ENCODE measurements at places on chromosomes 11 and 22. TPM values are rescaled to one million over a fixed set of nuclear protein-coding genes. Genes with fewer than 3 reads are reported as not detected.
A peak's percentile ranks its signal among the peaks of the same experiment; 100 is the strongest.

GRCh38 chr11:115499891-115500290, 4.3 kb downstream of the CADM1 start:
- DNase-seq = no peak

DNA sequence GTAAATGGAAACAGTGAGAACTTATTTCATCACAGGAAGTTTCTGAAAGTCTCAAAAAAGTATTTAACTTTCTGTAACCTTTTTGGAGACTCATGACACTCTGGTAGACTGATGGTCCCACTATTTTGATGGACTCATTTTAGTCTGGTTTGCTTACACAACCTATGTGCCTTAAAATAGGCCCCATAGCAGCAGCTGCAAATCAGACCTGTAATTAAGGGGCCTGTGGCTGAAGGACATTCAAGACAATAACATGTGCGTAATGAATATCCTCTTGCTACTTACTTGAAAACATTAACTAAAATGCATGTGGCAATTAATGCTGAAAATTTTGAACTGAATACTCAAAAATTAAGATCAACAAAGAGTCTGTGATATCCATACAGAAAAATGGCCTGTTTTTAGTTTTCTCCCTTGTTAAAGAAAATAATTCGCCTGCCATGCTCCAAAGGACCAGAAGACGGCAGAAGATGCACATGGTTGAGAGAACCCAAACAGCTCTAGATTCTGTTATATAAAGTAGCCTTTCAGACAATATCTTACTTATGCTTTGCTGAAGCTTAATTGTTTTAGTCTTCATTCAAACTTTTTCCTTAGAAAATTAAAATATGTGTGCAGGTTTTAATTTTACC, 568.5 kb downstream of the KCNA4 start:
- DNase-seq = peak; percentile 24

- DNase-seq = peak; percentile 22
Measured at GRCh38 chr11:121961321-121961801, 154.7 kb downstream of the BLID start.

DNA sequence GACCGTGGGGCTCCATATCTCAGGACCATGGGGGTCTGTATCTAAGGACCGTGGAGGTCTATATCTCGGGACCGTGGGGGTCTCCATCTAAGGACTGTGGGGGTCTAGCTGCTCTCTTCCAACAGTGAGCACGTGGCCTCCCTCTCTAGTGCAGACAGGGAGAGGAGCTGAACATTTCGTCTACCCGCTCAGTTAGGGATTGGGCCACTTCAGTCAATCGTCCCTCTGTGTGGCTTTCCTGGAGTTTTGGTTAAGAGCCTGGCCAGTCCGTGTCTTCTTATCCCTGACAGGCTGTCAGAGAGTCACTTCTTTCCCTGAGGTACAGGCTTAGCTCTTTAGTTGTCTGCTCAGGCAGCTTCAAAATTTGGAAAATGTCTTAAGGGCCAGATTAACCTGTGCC, 3.1 kb downstream of the KRTAP5-1 start:
- DNase-seq = no peak

DNA sequence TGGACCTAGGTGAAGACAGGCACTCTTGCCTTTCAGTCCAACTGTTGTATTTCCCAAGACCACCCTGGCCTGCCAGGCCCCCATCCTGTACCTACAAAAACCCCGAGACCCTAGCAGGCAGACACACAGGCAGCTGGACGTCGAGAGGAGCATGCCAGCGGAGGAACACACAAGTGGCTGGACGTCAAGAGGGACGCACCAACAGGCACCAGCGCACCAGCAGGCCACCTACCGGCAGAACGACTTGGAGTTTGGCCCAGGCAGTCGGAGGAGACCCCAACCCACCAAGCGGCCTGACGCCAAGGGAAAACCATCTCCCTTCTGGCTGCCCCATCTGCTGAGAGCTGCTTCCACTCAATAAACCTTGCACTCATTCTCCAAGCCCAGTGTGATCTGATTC, 1883.4 kb upstream of the RAG2 start:
- no peak for DNase-seq

Gene DEPDC5
- 10.1 TPM for total RNA-seq

Gene CFAP300
- 2.6 TPM for total RNA-seq

DNA sequence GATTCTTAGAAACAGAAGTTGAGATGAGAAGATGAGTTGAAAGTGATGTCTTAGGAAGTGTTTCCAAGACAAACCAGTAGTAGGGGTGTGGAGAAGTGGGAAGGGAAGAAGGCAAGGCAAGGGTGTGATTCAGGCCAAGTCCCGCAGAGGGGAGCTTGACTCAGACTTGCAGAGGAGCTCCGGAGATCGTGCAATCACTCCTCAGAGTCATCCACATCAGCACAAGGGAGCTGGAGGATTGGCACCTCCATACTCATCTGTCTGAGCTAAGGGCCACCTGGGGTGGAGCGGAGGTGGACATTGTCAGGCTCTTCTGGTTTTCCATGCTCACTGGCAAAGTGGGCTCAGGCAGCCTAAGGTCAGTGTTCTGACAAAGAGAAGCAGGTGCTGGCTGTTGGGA, 44.4 kb downstream of the CHRDL2 start:
- DNase-seq = peak; percentile 70

Gene OR5AN1
- not detected for total RNA-seq

- DNase-seq = no peak
Measured at GRCh38 chr22:45631140-45631840, 40.3 kb upstream of the ATXN10 start.

GRCh38 chr11:33867996-33868646, 23.8 kb downstream of the LMO2 start:
- no peak for DNase-seq

DNA sequence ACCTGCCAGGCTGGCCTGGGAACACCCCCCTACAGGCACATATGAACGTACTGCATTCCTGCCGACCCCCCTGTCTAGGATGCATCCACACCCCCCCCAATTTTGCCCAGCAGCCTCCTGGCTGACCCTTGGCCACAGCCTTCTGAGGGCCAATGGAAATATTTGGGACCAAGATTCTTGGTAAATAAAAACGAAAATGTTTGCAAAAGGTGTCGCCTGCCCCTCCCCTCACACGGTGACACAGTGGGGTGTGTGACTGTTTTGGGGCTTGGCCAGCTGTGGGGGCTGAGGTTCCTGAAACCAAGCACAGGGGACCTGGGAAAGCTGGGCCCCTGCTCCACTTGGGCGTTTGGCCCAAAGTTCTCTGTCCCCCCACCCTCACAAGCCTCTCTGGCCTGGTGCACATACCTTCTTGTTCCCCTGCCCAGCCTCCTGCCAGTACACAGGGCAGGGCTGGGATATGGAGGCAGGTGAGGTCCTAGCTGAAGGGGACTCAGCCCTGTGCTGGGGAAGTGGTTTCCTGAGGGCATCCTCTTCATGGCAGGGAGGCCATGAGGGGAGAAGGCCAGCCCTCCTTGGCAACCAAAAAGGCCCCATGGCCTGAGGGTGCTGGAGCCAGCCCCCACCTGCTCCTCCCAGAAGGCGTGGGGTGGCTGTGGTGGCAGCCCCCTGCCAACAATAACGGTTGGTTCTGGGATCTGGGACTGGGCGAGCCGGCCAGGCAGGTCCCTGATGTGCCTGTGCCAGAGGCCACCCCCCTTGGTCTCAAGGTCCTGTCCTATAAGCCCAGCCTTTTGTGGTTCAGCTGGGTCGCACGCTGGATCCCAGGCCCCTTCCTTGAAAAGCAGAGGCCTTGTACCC, 2.1 kb upstream of the CRACR2B start:
- no peak for DNase-seq

DNA sequence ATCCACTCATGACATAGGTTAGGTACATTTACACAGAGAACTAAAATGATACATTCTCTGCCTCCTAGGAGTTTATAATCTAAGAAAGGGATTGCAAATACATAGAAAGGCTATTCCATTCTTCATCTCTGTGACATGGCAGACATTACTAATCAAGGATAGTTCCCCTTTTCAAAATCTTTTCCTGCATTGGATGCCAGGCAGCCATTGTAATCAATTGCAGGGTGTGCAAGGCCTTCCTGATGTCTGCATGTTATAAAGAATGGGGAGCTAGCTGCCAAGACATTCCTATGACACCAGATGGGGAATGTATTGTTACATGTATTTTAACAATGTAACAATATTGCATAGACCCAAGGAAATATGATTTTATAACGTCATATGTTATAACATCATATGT, 82.0 kb downstream of the KIRREL3 start:
- peak; percentile 27 for DNase-seq

DNA sequence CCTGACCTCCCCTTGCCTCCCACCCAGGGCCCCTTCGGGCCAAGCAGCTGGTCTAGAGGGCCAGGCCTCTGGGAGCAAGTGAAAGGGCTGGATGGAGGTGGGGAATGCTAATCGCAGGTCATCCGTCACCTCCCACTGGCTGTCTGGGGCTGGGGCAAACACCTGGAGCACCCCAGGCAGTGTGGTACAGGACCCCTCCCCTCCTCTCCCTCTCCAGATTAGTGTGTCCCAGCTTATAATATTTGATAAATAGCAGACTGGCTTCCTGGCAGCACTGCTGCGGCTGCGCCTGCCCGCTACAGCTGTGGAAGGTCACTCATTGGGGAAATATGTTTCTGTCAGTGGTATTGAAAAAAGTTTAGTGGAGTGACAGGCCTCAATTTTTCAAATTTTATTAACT, 90.7 kb upstream of the PHOX2A start:
- DNase-seq = no peak

- no peak for DNase-seq
Measured at GRCh38 chr11:101288392-101288791, 158.8 kb upstream of the PGR start.

GRCh38 chr11:130514316-130514715, 65.9 kb downstream of the ADAMTS15 start:
- DNase-seq = no peak

Gene DRD4
- total RNA-seq = 0.14 TPM

- no peak for DNase-seq
Measured at GRCh38 chr22:30033137-30033536, 47.1 kb upstream of the HORMAD2 start.

GRCh38 chr11:14449302-14449714, 50.3 kb downstream of the COPB1 start:
- no peak for DNase-seq

- DNase-seq = peak; percentile 47
Measured at GRCh38 chr11:47904048-47904447, 55.9 kb upstream of the NUP160 start.

Gene GAB4
- total RNA-seq = not detected

Gene CDC42BPG
- total RNA-seq = not detected
